M059J (cell line): ENCODE measurements at places on chromosomes 4 and X.

GRCh38 chrX:115972717-115973116, 197.8 kb upstream of the AGTR2 start:
- peak; percentile 51 for DNase-seq

DNA sequence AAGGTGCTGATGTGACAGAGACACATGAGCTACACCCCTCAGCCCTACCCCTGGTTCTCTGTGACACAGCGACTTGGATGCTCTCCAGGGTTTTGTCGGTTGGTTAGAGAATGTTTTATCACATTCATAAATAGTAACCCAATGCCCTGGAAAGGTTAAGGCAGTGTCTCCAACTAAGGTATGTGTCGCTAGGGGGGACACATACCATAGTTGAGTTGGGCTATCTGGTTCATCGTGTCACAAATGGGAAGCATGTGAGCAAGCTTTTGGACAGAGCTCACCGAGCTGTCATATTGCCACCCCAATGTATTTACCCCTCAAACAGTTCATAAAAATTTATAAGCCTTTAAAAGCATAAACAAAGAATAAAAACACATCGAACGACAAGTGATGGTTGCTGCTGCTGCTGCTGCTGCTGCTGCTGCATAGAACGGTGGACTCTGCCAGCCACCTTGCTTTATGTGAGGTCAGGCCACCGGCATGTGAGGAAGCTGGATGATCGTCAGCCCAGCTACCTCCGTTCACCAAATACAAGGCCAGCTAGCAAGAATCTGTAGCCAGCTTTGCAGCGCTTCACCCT, 55.9 kb downstream of the STOX2 start:
- peak; percentile 5 for DNase-seq

- no peak for DNase-seq
Observed at GRCh38 chr4:140426610-140427105, 790 bp downstream of the CLGN start.

- DNase-seq, result no peak
Observed at GRCh38 chr4:57344296-57344695, 234.1 kb upstream of the IGFBP7 start.

- DNase-seq, result peak; percentile 55
Observed at GRCh38 chr4:181161669-181162068, 1081.5 kb upstream of the TENM3 start.

DNA sequence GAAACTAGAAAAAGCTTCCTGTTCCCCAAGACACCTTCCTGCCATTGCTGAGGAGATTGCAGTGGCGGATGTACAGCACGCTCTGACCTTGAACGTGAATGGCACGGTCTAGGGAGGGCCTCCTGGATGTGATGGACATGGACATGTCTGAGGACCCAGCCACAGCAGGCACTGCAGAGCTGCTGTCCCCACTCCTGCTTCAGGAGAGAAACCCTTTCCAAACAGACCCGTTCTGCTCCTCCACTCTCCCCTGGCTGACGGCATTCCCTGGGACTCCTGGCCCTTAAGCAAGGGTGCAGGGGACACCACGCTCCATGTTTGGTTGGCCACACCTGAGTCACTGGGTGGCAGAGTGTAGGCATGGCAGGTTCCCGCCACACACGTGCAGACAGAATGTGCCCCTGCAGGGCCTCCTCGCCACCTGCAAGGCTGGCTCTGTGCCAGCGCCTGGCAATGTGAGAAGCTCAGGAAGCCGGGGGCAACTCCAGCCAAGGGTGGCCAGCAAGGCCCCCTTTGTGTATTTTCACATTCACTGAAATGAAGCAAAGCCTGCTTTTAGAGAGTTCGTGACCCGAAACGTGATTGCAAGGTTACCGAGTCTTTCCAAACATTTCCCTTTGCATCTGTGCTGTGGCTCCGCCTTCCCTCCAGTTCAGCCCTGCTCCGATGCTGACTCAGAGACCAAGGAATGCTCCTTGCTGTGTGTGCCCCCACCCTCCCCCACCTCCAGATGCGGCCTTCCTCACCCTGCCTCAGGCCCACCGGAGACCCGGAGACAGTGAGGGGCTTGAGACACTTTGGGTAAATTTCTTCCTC, 46.1 kb downstream of the HTRA3 start:
- DNase-seq, result peak; percentile 84

- DNase-seq, result no peak
Observed at GRCh38 chr4:47413521-47413920, 50.0 kb downstream of the COMMD8 start.

DNA sequence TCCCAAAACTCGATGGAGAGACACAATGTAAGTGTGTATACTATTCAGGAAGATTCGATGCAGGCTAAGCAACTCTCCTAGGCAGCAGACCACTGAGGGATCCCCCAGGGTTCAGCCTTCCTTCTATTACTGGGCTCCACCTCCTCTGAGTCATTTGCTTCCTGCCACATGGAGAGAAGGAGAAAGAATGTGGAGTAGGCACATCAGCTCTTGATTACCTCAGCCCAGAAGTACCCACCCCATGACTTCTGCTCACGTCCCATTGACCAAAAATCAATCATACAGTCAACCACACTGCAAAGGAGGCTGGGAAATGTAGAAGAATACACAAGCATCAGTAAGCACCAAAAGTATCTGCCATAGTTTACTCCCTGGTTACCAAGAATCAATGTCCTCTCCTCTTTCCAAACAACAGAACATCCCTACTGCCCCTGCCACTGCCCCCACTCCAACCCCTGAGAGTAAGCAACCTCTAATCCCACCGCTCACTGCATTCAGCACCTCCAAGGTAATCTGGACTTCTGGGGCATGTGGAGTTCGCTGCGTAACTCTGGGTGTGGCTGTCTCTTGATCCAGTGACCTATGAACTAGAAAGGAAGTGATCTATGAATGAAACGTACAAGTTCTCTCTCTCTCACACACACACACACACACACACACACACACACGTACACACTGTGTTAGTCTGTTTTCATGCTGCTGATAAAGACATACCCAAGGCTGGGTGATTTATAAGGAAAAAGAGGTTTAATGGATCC, 91.2 kb upstream of the C1QTNF7 start:
- peak; percentile 78 for DNase-seq

GRCh38 chr4:149595500-149595899, 220.1 kb downstream of the IQCM start:
- no peak for DNase-seq

DNA sequence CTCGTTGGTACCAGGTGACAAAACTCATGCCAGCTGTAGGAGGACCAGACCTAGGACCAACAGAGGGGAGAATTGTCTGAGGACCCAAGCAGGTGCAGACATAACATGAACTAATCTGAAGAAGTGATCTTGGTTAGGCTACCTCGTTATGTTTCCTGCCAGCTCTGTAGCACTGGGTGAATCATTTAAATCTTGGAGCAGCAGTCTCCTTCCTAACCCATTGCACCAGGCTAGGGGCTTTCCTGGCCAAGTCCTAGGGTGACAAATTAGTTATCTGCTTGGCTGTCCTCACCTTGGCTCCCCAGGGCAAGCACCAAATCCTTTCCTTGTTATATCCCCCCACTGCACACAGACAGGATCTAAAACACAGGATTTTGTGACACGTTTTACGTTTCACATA, 87.8 kb downstream of the WWC2 start:
- DNase-seq, result peak; percentile 15

- DNase-seq, result no peak
Observed at GRCh38 chrX:64206556-64207162, 1.2 kb upstream of the AMER1 start.

DNA sequence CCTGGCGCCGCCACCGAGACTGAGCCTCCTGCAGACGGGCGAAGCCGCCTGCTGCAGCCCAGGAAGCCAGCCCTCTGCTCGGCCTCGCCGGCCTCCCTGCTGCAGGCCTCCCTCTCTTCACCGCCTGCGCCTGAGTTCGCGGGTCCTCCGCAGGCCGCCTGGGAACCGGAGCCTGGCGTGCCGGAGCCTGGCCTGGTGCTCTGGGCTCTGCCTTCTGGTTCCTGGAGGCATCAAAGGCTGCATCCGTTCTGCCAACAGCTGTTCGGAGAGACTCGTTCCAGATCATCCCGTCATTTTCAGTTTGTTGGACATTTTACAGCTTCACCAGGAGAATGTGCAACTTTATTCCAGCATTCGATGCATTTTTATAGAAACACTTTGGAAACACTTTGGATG, 178.0 kb downstream of the DCLK2 start:
- DNase-seq, result no peak

DNA sequence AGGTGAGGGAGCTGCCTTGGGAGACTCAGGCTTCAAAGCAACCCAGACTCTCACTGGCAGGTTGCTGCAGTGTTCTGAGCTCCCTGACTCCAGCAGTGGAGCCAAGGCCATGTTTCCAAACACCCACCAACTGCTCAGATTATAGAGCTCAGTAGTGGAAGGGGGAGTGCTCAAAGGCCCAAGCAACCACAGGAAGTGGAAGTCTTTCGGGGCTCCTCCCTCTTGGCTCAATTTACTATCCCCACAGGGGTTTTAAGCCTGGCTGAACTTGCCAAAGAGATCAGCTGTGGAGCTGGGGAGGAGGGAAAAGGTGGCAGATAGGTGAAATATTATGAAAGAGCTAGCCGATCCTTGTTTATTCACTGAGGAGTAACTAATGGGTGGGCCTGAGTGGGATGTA, 82.5 kb downstream of the HPRT1 start:
- peak; percentile 90 for DNase-seq

DNA sequence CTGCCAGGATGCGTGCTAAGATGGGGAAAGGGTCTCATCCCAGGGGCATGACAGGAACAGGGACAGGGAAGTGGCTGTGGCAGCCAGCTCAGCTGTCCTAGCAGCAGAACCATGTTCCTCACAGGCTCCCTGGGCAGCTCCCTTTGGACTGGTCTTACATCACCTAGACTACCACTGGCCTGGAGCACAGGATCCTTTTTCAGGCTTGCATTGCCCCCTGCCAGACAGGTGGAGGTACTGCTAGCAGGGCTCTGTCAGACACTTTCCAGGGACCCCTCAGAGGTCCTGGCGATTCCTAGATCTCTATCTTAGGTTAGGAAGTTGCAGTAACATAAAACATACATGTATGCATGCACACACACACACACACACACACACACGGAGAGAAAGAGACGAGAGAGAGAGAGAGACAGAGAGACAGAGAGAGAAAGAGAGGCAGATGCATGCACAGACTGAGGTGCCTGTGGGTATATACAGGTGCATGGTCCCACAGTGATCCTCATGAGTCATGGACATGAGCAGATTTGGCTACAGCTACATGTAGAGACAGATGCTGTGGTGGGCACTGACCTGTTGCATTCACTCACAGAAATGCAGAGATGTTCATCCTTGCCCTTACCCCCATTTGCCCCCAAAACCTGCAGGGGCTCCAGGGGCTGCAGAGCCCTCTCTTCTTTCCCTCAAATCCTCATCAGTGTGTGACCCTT, 63.6 kb downstream of the STARD8 start:
- peak; percentile 67 for DNase-seq

DNA sequence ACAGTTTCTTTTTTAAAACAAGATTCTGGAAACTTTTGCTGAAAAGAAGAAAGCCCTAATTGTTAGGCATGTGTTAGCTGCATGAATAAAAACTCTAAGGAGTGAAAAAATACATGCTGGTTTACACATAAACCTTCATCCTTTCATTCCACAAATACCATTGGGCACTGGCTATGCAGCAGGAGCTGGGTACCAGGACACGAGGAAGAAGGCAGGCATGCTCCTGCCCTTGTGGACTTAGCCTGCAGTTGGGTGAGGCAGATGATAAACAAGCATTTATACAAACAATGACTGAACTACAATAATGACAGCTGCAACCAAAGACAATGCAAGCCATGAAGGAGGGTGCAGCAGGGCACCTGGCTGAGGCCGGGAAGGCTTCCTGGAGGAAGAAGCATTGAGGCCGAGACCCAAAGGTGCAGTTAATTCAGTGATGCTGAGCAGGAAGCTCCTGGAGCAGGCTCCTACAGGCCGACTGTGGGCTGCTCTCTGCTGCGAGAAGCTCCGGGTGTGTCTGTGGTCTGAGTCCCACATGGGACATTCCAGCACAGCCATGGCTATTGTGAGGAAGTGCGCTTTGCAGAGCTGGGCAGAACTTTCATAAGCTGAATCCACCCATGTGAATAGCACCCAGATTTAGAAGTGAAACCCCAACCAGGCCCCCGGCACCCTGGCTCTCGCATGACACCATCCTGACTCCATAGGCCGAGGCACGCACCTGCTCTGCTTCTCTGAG, 44.0 kb upstream of the MXD4 start:
- DNase-seq, result no peak

DNA sequence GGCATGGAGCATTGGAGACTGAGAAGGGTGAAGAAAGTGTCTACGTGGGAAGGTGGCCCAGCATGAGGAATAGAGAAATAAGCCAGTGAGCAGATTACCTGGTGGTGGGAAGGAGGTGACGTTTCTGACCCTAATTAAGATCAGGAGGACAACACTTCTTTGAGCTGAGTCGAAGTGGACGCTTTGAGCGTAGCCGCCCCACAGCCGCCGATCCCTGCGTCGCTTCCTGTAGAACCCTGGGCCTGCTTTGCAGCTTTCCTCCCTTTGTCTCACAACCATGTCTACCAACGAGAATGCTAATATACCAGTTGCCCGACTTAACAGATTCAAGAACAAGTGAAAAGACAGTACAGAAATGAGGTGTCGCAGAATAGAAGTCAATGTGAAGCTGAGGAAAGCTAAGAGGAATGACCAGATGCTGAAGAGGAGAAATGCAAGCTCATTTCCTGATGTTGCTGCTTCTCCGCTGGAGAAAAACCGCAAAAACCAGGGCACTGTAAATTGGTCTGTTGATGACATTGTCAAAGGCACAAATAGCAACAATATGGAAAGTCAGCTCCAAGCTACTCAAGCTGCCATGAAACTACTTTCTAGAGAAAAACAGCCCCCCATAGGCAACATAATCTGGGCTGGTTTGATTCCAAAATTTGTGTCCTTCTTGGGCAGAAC, 6.4 kb upstream of the ANTXR2 start:
- no peak for DNase-seq

DNA sequence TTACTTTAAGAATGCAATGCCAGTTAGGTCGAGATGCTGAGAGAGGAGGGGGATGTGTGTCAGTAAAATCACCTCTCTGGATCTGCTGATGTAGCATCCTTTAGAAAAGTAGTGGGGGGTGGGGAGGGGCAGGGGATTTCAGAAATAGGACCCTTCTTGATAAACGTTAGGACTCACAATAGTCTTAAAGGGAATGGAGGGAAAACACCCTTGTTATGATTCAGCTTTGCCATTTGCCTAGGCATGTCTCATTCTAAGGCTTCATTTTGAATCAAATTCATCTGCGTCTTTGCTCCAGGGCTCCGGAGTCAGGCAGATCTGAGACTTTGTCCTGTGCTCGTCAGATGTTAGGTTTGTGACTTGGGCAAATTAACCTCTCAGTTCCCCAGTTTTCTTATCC, 879 bp downstream of the SH2D1A start:
- no peak for DNase-seq

DNA sequence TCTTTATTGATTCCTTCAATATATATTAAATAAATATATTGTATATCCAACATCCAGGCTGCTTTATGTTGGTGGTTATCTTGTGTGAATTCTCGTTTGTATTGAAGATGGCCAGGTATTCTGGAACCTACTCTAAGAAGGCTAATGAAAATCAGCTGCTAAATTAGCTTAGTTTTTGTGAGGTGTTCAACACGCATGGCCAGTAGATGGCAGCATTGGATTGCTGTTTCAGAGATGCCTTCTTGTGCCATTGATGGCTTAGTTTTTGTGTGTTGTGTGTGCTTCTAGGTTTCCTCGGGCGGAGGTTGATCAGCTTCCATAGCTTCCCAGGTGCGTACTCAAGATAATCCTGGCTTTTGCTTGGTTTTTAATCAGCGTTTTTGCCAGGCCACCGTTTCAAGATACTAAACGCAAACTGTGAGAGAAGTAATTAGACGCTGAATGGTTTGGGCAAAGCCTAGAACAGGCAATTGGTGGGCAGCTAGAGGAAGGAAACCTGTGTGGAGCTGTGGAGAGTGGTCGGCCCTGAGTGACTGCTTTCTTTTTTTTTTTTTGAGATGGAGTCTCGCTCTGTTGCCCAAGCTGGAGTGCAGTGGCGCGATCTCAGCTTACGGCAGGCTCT, 15.1 kb downstream of the NOCT start:
- peak; percentile 69 for DNase-seq
